ELR (cell line): ENCODE measurements at places on chromosomes 12 and 14.

GRCh38 chr12:15334225-15334624 lies 11.9 kb downstream of the PTPRO start:
- DNase-seq = peak; percentile 7

DNA sequence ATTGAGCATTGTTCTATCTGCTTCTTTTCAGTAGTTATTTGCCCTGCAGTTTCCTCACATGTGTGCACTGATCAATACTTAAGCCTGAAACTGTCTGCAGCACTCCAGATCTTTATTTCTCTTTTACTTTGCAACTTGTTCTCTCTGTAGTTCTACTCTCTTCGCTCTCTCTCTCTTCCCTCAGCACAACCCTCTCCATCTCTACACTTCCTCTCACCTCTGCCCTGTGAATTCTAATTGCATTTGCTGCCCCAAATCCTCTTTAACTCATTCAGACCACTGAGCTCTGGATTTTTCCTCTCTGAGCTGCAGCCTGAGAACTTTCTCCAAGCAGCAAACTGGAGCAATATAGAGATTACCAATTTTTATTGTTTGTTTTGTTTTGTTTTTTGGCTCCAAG lies 1035.5 kb downstream of the FSCB start:
- DNase-seq = no peak

- peak; percentile 64 for DNase-seq
Observed at GRCh38 chr14:89430391-89431236, 13.6 kb upstream of the FOXN3 start.

DNA sequence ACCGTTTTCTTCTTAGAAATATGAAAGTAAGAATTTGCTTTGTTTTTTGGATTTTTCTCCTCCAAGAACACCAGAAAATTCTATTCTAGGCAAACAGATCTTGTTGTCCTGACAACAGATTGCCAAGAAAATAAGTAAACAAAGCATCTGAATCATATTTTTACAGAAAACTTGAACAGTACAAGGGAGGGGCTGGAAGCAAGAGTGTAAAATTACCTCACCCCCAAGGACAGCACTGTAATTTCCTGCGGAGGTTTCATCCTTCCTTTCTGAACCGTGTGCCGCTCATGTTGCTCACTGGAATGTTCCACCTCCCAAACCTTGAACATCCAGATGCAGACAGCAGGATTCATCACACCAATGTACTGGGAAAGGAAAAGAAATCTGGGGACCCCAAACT lies 5.4 kb upstream of the CAMKK2 start:
- DNase-seq = peak; percentile 13

DNA sequence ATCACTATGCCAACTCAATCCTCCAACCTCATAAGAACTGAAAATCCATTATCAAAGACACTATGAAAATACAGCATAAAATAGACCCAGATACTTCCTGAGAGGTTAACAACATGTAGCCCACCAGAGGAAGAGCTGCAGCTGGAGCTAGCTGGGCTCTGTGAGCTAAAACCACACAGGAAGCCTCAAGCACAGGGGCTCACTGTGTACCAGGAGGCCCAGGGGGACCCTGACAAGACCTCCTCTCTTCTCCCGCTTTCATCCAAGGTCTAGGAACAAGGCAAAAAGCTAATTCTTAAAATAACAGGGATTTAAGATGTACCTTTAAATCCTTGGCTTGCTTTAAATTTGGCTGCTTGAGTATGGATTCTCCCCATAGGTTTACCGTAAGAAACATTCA lies 53.6 kb downstream of the EIF2S3B start:
- no peak for DNase-seq

- DNase-seq = peak; percentile 36
Observed at GRCh38 chr12:57491393-57492280, 3.8 kb downstream of the MARS1 start.

GRCh38 chr12:123064366-123064765 lies 83.9 kb downstream of the ARL6IP4 start:
- no peak for DNase-seq

- peak; percentile 66 for DNase-seq
Observed at GRCh38 chr12:56338308-56339157, at the start of gene IL23A. TSS of gene IL23A (plus strand) at chr12:56338884. CDS start at chr12:56339045, 161 bp downstream.

DNA sequence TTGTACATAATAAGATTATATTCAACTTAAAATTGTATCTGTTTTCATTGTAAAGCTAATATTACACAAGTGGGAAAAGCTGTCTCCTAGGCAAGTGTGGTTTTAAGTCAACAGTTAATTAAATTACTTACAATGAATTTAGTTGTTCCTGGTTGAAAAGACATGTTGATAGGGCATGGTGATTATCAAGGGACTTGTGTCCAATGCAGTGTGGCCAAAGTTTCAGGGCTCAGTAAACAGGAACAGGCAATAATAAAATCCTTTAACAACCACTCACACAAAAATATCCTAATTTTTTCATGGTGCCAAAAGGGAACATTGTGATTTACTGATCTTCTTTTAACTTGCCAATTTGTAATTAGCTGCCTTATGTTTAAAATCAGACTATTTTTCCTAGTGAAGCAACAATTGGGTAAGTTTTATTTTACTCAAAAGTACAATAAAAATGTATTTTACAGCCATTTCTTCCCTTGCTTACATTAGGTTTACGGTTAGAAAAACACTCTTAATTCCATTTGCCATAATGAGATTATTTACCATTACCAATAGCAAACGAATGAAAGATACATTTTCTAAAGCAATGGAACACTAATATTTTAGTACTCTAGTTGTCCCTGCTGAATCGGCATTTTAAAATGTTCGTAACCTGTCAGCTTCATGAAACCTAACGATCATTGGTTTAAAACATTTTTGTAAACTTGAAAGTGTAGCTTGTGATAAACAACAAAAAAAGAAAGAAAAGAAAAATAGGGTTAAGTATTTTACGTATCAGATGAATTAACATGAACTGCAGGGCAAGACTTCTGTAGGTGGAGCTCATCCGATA lies 1.8 kb upstream of the WNK1 start:
- DNase-seq = no peak

- no peak for DNase-seq
Observed at GRCh38 chr14:56328021-56328420, 209.8 kb downstream of the PELI2 start.

- DNase-seq = no peak
Observed at GRCh38 chr14:72726444-72726843, 167.5 kb downstream of the DPF3 start.

- no peak for DNase-seq
Observed at GRCh38 chr12:130068741-130069140, 93.5 kb upstream of the FZD10 start.

DNA sequence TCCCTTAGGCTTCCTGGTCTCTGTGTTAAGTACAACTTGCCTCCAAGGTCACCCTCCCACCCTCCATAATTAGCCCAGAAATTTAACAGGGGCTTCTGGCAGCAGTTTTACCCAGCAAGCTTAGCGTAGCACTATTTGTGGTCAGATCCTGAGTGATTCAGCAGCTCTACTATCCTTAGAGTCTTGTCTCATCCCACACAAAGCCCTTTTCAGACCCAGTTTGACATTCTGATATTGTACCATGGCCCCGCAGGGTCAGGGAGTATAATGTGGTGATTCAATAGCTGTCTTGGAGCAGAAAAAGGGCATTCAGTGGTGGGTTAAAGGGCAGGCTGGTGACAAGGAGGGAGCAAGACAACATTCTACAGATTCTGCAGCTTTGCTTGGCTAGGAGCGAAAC lies 153.8 kb upstream of the DDHD1 start:
- peak; percentile 54 for DNase-seq

DNA sequence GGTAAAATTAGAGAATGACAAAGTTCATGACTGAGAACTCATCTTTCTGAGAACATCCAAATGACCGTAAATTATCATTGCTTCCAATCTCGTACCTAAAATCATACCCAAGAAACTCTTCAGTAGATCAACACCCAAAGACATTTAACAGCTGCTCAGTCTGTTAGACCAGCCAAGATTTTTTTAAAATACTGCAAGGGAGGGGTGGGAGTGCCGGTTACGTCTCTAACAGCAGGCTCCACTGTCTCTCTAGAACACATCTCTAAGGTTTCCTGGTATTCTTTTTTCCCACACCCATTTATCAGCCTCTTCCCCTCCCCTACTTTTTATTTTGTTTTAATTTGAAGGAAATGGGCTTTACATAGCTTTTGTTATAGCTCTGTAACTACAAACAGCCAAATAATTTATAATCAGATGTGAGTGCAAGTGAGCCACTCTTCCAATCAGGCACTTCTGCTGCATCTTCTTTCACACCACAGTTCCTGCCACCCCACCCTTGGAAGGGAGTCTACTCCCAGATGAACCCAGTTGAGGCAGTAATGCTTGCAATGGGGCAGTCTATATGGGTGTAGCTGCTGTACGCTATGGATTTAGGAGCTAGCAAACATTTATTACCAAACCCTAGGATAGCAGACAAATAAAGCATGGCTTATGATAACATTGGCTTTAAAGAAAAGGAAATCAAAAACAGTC lies 21.9 kb downstream of the PTPRB start:
- DNase-seq = no peak

GRCh38 chr12:109448272-109448671 lies 28.8 kb downstream of the KCTD10 start:
- DNase-seq = no peak

DNA sequence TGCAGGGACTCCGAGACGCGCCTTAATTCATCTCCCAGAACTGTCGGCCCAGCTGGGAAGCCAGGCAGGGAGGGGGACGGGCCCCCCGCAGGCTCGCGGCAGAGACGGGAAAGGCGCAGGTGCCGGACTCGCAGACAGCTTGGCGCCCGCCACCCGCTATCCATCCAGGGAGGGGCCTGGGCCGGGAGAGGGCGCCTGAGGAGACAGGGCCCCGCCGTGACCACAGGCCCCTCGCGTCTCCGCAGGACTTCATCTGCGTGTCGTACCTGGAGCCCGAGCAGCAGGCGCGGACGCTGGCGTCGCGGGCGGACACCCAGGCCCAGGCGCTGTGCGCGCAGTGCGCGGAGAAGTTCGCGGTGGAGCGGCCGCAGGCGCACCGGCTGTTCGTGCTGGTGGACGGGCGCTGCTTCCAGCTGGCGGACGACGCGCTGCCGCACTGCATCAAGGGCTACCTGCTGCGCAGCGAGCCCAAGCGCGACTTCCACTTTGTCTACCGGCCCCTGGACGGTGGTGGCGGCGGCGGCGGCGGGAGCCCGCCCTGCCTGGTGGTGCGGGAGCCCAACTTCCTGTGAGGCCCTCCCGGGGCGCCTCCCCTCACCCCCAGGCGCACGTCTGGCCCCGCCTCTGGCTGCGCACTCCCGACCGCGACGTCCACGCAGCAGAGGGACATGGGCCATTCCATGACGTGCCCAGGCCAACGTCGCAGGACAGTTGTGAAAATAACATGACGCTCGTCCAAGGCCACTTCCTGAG lies 60.6 kb downstream of the LGMN start:
- DNase-seq = no peak

DNA sequence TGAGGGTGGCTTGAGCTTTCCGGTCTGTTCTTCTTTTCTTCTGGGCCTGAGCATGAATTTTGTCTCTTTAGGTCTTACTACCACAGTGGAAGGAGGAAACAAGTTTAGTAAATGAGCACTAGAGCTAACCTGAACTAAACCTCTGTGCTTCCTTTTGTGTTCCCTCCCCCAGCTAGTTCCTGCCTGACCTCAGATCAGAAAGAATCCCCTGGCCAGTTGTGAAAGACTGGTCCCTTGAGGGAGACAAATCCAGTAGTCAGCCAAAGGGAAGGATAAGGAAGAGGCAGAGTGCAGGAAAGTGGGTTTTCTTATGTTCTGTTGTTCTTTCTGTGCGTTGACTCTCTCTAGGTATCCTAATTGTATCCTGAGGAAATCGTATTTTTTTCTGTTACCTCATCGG lies 17.5 kb downstream of the ZNF664 start:
- no peak for DNase-seq

DNA sequence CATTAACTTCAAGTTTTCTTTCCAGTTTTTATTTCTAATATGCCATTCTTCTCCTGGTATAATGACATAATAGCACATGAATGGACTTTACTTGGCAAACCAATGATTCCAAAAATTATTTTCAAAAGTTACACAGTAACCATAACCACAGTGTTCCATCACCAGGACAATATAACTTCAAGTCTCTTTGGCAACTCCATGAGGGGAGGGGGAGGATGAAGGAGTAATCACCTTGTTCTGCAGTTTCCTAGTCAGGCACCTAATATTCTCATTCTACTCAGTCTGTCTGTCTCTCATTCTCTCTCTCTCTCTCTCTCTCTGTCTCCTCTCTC lies 66.6 kb downstream of the BTG1 start:
- DNase-seq = no peak

DNA sequence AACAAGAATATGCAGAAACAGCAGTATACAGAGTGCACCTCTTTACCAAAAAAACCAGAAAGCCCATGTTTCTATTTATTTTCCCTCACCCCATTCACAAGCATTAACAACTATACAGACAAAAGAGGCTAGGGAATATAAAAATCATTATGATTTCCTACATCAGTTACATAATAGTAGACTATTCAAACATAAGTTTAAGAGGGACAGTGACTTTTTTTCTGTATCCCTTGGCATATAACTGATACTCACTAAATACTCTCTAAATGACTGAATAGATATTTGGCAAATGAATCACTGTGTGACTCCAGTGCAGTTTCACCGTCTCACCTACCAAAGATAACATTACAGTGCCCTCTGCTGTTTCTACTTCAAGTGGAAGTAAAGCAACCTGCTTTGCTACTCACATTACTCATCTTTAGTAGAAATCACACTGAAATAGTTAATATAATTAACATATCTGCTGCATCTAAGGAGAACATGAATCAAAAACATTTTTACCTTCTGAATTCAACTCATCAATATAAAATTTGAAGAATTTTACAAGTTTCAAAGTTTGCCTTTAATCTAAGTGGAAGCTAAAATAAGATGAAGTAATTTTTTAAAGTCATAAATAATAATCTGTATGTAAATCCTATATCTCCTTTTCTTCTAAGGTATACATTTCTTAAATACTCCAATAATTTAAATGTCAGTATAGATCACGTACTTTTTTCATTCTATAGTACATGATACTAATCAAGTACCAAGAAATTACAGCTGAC lies 103.8 kb downstream of the OSBPL8 start:
- DNase-seq = peak; percentile 96

- DNase-seq = peak; percentile 64
Observed at GRCh38 chr14:91185721-91186120, 58.8 kb downstream of the GPR68 start.

GRCh38 chr14:90445011-90445410 lies 48.2 kb downstream of the CALM1 start:
- DNase-seq = no peak

- no peak for DNase-seq
Observed at GRCh38 chr12:51437431-51437830, 12.8 kb downstream of the SLC4A8 start.

DNA sequence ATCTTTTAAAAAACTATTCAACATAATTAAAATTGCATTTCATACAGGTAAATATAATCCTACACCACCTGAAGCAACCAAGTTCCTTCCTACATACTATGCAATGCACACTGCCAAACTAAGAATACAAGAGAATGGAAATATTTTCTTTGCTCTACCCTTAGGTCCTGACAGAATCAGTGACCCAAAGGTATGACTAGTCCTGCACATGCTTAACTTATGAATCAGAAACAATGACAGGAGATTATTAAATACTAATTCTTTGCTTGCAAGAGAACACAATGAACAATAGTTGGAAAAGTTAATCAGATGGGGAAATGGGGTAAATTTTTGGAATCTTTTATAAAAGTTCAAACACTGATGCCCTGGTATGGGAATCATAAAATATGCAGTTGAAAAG lies 220.1 kb downstream of the SOX5 start:
- DNase-seq = peak; percentile 15

GRCh38 chr14:103033681-103034096 lies 23.7 kb downstream of the CDC42BPB start:
- no peak for DNase-seq
